Endothelial cell of umbilical vein (primary cell): ENCODE measurements at places on chromosomes 16 and 17. TPM values are rescaled to one million over a fixed set of nuclear protein-coding genes. Genes with fewer than 3 reads are reported as not detected.

Gene ZNF778
- polyA plus RNA-seq, result 3.8 and 4.8 TPM in 2 replicates

Gene MAF
- polyA plus RNA-seq, result 0.04 and 0.10 TPM in 2 replicates

Gene COG4
- polyA plus RNA-seq, result 53.7 and 56.2 TPM in 2 replicates

Gene ABCA6
- 8.2 and 11.3 TPM in 2 replicates for polyA plus RNA-seq

Gene ARHGAP44
- 0.11 and 0.19 TPM in 2 replicates for polyA plus RNA-seq

Gene KRTAP4-1
- not detected in 2 replicates for polyA plus RNA-seq

Gene SHISA6
- polyA plus RNA-seq, result not detected in 2 replicates
